ENCODE measurements at places on chromosomes 12 and 14.

DNA sequence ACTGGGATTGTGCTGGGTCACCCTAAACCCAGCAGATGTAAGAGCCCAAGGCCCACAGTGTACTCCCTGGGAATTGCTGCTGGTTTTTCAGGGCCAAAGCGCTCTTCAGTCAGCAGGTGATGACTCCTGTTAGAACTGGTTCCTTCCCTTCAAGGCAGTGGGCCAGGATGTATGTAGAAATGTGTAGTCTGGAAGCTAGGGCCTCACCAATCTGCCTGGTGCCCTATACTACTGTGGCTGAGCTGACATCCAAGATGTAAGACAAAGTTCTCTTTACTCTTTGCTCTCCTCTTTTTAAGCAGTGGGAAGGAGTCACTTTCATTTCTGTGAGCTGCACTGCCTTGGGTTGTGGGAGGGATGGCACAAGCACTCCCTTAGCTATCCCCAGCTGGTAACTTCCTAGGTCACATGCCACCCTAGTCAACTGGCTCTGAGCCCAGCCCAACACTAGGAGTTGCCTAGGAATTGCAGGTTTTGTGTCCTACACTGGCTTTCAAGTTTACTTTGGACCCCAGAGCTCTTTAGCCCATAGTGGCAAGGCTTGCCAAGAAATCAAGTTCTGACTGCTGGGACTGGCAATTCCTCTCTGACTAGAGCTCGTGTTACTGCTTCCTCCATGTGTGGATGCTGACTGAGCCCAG, 249.2 kb downstream of the C12orf50 start:
- DNase-seq: no peak

GRCh38 chr14:22900081-22900799, 17.2 kb downstream of the REM2 start:
- peak; percentile 66 for DNase-seq

DNA sequence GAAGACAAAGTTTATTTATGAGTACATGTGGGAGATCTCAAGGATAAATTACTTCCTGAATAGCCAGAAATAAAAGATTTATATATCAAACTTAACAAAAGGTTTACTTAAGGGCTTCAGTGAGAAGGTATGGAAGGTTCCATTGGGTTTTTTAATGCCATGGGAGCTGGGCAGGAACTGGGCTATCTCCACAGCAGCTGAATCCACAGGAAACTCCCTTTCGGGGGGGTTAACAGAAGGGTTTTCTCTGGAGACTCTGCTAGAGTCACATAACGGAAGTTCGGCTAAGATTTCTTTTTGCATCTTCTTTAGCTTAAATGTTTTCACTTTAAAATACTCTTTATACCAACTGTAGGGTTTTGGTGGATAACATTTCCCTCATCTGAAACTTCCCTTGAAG, 113.5 kb downstream of the UNC79 start:
- DNase-seq: no peak

- no peak for DNase-seq
Measured at GRCh38 chr14:41758011-41758665, 151.5 kb downstream of the LRFN5 start.

DNA sequence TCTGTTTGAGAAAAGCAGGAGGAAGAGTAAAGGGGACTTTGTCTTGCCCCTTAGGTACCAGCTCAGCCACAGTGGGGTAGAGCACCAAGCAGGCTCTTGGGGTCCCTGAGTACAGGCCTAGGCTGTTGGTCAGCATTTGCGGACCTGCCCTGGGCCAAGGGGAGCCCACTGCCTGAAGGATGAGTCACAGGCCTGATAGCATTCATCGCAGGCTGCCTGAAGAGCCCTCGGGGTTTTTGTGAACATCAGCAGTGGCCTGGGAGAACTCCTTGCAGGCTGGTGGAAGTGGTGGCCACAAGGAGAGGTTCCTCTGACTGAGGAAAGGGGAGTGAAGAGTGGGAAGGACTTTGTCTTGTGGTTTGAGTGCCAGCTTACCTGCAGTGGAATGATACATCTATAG, 25.0 kb upstream of the P2RX7 start:
- no peak for DNase-seq

- no peak for DNase-seq
Measured at GRCh38 chr14:51094282-51094821, 553 bp downstream of the TRIM9 start.

DNA sequence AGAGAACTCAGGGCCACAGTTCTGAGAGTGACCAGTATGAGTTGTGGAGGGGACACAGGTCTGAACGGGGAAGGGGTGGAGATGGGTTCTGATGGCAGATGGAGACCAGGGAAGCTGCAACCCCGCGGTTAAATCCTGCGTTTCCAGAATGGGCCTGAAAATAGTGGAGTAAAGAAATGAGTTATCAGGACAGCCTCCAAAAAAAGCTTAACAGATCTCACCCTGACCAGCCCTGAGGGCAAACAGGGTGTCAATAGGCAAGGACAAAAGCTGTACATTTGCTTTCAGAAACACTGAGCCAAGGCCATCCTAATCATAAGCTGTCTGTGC, 555 bp upstream of the RTN1 start:
- no peak for DNase-seq

DNA sequence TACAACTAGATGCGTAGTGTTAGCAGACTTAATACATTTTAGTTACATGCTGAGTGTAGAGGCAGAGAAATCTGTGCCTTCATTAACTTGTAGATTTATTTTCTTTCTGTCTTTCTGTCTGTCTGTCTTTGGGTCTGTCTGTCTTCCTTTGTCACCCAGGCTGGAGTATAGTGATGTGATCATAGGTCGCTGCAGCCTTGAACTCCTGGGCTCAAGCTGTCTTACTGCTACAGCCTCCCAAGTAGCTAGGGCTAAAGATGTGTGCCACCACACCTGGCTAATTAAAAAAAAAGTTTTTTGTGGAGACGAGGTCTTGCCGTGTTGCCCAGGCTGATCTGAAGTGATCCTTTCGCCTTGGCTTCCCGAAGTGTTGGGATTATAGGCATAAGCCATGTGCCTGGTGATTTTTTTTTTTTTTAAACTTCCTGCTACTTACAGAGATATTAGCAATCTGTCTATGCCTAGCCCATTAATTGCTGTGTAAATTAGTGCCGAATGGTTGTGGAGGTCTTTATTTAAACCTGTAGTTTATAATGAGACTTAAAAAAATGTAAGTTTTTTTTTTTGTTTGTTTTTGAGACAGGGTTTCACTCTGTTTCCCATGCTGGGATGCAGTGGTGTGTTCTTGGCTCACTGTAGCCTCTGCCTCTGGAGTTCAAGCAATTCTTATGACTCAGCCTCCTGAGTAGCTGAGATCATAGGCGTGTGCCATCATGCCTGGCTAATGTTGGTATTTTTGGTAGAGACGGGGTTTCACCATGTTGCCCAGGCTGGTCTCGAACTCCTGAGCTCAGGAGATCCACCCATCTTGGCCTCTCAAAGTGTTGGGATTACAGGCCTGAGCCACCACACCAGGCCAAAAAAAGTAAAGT, 22.8 kb downstream of the ERC1 start:
- no peak for DNase-seq

DNA sequence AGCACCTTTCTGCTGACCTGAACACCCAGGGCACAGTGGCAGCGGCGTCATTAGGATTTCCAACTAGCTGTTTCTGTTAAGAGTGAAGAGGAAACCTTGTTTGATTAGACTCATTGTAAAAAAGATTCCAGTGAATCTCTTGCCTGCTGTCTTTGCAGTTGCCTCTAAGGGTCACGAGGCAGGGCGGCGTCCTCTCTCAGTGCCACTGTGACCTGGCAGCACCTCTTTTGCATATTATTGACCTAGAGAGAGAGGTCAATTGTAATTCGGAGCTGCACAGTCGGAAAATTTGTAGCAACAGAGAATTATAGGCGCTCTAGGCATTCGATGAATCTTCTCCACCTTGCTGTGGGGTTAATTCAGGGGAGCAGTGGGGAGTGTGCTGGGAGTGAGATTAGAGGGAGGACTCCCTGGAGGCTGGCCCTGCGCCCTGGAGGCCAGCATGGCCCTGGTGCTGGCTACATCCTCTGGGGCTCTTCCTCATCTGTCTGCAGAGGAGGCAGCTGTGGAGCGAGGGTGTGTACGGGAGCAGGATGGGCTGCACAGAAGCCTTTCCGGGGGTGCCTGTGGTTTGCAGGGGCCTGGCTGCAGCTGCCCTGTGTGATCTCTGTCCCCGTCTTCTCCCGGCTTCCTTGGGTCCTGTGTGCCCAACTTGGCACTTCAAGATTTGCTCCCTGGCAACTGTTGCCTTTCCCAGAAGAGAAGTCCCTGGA, 14.3 kb downstream of the PACS2 start:
- DNase-seq: no peak

DNA sequence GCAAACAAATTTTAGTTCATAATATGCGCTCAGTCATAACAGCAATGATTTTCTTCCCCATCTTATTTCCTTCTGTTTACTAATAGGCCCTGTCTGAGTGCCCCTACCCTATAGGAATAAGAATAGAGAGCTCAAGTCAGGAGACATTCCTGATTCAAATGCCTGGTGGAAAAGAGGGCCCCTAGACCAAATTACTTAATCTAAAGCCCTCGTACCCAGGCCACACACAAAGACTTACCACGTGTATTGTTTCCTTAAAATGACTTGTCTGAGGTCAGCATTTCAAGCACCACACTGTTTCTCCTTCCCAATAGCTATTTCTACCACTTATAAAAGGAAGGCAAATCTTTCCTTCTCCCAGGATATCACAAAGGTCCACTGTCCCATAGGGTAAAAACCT, 314.9 kb upstream of the TMTC1 start:
- no peak for DNase-seq

DNA sequence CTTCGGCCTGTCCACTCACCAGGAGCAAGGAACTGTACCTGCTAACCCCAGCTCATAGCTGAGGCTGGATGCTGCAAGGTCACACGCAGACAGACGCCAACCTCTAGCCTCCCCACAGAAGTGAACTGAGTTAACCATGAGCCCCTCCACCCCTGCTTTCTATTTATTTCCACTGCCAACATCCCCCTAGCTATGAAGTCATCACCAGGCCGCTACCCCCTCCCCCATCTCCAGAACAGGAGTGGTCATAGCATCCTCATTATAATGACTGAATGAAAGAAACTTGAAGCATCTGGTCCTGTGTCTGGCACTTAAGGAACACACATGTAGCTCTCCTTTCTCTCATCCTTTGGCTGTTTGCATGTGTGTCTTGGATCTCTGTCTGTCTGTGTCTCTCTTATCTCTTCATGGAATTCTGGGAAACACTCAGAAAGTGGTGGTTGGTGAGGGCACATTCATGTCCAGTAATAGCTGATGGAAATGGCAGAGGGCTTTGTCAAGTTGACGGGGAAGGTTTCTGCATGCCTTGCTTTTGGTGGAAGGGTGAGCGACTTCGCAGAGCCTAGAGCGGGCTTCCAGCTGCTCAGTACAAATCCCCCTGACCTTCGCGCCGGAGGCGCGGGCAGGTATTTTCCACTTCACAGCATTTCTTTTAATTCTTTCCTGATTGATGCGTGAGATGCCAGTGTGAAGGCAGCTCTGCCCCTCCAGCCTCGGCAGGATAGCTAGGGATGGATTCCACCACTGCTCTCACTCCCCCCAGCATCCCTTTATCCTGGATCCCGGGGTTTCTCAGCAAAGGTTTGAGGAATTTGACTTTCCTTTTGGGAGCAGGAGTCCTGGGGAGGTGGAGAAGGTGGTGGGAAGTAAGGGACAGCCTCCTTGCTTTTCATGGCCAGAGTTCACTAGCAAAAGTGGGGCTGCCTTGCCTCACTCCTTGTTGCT, 198.2 kb downstream of the CHST11 start:
- DNase-seq: no peak

All from pons (tissue), 1 donor.